ENCODE measurements at places on chromosomes 2 and 18.

GRCh38 chr2:229196448-229196847 is 74.6 kb downstream of the PID1 start:
- DNase-seq: no peak

GRCh38 chr2:149931486-149931885 is 343.9 kb upstream of the MMADHC start:
- no peak for DNase-seq

- no peak for DNase-seq
Measured at GRCh38 chr18:48022531-48023329, 92.3 kb upstream of the SMAD2 start.

DNA sequence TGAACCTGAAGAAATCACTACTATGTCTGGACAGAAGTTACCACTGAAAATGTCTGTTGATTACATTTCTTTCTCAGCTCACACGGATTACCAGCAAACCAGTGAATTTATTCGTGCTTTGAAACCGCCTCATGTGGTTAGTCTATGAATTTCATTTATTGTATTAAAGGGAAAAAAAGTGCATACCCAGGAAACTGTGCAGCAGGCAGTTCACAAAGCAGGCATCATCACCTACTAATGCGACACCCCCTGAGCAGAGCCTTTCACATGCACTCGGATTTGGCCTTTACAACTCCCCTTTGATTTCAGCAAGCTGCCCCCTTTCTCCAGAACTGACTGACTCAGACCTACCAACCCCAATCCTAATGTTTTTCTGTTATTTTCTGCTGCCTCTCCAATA is 20.1 kb downstream of the CPSF3 start:
- DNase-seq: no peak

DNA sequence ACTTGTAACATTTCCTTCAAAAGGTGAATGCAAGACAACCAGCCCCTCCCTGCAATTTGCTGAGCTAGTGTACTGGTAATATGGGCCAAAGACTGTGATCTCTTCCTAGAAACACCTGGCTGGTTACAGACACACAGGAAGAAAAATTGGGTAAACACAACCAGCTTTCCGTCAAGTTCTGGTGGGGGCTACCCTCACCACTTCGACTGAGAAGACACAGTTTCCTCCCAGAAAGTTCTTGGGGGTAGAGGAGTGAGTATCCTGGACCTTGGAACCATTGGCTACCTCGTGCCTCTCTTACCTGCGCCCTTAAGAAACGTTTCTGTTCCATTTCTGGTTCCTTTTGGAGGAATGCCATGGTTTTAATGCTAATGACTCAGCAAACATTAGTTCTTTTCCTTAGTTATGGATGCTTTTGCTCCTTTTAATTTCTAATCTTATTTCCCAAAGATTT is 120.9 kb upstream of the DLX2 start:
- no peak for DNase-seq

GRCh38 chr2:234363011-234363487 is 133.8 kb downstream of the ARL4C start:
- DNase-seq: no peak

DNA sequence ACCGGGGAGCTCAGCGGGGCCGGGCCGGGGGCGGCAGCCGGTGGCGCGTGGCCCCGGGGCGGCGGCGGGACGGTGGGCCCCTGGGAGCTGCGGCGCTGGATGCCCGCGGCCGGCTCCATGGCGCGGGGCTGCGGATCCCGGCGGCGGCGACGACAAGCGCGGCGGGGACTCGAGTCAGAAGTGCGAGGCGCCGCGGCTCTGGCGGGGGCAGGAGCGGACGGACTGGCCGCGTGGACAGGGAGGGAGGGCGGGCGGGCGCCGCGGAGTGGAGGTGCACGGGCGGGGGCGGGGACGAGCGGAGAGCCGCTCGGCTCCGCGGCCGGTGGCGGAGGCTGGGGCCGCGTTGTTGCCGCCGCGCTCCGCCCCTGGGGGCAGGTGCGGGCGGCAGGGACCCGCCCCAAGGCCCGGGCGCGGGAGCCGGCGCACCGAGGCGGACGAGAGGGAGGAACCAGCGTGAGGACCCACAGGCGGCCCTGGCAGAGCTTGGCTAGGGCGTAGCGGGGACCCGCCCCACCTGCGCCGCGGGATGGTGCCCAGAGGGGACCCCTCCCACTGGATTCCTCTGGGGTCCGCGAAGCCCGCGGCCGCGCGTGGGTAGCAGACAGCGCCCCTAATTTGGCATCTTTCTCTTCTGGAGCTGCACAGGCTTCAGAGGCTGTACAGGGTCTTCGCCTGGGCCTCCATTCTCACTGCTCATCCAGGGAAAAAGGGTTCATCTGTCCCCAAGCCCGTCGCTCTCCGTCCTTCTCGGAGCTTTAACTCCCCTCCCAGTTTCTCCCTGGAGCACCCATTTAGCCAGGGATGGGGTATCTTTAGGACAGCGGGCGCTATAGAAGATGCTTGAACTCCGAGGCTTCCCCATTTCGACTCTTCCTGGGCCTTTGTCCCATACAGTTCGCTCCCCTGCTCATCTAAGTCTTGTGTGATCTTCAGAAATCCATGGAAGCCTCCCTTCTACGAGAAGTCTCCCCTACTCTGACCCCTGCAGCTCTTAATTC is at the start of gene TMEM163:
Gene TMEM163 (minus strand): TSS at position 184 of the 998 bp plus-strand sequence.
- DNase-seq: peak; percentile 30

- DNase-seq: no peak
Measured at GRCh38 chr2:189016311-189016861, 42.2 kb downstream of the COL3A1 start.

DNA sequence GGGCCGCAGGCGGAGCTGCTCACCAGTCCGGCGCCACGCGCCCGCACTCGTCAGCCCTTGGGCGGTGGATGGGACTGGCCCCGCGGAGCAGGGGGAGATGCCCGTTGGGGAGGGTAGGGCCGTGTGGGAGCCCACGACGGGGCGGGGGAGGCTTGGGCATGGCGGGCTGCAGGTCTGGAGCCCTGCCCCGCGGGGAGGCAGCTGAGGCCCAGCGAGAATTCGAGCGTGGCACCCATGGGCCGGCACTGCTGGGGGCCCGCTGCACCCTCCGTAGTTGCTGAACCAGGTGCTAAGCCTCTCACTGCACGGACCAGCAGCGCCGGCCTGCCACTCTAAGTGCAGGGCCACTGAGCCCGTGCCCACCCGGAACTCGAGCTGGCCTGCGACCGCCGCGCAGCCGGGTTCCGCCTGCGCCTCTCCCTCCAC is 182.4 kb upstream of the ERBB4 start:
- DNase-seq: peak; percentile 13

DNA sequence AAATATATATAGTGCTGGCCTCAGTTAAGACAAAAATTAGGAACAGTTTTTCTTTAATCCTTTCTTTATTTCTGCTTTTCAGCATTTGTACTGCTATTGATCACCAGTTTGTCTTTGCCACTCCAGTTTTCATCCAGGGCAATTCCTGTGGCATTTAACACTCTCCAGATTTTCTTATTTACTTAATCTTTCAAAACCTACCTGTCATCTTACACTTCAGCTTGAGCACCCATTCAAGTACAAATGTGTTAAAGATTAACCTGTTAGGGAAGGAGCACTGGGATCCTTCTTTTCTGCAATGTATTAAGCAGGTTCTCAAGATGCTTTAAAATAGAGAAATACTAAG is 101.8 kb upstream of the SCN1A start:
- no peak for DNase-seq

DNA sequence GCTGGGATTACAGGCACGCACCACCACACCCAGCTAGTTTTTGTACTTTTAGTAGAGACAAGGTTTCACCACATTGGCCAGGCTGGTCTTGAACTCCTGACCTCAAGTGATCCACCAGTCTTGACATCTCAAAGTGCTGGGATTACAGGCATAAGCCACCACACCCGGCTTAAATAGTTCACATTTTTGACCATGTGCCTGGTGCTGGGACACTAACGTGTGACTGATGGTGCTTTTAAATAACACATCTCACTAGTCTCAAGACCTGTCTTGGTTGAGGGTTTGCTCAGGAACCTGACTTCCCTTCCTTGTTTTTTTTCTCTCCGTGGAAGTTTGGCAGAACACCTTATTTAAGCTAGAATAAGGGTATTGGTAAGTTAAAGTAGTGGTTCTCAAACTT is 8.5 kb downstream of the FMNL2 start:
- no peak for DNase-seq

- DNase-seq: peak; percentile 37
Measured at GRCh38 chr2:7730449-7730848, 813.2 kb downstream of the RNF144A start.

DNA sequence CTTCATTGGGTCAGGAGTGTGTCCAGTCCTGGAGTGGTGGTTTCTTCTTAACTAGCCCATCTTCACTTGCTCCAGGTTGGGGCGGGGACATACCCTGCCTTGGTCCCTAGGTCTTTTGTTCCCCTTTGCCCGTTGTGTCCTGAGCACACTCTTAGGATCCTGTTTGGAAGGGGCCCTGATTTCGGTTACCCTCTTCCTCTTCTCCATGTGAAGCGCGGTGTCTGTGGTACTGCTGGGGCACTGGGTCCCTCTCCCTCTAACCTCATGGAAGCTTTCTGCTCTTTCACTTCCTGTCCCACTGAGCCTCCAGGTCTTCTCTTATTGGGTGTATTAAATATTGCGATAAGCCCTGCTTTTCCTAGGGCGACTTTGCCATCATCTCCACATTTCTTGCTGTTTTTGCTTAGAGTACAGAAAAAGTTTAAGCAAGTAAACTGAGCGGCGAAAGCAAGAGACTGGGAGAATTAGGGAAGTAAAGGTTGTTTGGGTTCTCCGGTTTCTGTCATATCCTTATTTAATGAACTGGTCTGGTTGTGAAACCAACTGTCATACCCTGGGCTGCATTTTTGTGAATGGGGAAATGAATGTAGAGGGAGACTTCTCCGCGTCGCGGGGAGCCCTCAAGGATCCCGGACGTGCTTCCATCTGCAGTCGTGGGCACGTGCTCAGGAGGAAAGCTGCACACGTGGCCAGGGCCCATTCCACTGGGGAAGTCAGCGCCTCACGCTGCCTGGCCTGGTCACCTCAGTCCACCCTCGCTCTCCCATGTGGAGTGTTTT is 73.8 kb upstream of the B3GNT7 start:
- no peak for DNase-seq

- DNase-seq: no peak
Measured at GRCh38 chr2:229870903-229871656, 50.7 kb downstream of the TRIP12 start.

- no peak for DNase-seq
Measured at GRCh38 chr18:62151068-62151771, 35.6 kb downstream of the PIGN start.

DNA sequence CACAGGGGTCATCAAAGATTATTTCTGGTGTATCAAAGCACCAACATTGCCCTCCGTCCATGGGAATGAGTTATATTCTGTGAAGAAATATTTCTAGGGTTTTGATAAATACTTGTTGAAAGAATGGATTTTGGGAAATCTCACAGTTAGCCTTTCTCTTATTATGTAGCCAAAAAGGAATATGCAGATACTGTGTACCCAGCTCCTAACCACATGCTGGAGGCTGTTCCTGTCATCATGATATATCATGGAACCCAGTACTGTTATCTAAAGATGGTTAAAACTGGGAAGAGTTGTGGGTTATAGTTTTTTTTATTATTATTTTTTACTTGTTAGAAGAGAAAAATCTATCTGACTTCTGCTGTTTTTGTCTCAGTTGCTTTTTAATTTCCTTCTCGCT is 82.8 kb downstream of the POLE4 start:
- DNase-seq: no peak

- no peak for DNase-seq
Measured at GRCh38 chr2:176710657-176711186, 441.5 kb downstream of the MTX2 start.

- DNase-seq: no peak
Measured at GRCh38 chr2:106282462-106283170, 88.5 kb upstream of the UXS1 start.

DNA sequence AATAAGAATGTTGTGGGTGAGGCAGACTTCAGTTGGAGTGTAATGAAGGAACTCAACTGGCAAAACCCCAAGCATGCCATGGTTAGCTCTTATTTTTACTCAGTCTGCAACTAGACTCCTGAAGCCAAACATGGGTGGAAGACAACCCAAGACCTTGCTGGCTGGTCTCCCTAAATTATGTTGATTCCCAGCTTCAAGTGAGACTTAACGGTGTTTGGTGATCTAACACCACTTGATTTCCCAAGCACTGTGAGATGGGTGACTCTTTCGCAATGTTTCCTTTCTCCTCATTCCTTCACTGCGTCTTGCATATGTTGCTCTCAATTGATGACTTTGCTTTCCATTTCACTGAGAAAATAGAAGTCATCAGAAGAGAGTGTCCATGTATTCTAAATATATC is 693.1 kb downstream of the DCC start:
- no peak for DNase-seq
